ENCODE measurements at places on chromosomes 4 and X. TPM values are rescaled to one million over a fixed set of nuclear protein-coding genes. Genes with fewer than 3 reads are reported as not detected.

The BEND2 gene
- not detected for total RNA-seq

The MEPE gene
- not detected for total RNA-seq

The DLG3 gene
- total RNA-seq, result 9.5 TPM

DNA sequence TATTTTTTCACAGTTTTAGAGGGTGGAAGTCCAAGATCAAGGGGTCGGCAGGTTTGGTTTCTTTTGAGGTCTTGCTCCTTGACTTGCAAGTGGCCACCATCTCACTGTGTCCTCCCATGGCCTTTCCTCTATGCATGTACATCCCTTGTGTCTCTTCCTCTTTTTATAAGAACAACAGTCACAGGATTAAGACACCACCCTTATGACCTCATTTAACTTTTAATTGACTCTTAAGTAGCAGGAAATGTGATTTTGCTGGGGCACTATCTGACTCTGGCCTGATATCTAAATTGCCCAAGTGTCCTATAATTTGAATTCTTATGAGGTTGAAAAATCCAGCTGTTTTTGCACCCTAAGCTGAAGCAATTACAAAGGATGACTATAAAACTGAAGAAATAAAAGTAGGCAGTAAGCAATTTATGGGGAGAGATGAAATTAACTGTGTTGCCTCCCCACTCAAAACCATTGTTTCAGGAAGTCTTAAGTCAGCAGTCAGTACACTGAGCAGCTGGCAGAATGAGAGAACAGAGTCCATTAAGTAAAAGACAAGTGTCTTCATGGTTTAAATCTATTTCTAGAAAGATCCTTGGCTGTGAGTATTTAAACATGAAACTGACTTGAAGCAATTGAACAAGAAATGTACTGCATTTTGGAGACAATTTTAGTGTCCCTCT is 601.3 kb downstream of the SPRY1 start:
- no peak for DNase-seq

The GUCY1A1 gene
- total RNA-seq, result 88.4 TPM

DNA sequence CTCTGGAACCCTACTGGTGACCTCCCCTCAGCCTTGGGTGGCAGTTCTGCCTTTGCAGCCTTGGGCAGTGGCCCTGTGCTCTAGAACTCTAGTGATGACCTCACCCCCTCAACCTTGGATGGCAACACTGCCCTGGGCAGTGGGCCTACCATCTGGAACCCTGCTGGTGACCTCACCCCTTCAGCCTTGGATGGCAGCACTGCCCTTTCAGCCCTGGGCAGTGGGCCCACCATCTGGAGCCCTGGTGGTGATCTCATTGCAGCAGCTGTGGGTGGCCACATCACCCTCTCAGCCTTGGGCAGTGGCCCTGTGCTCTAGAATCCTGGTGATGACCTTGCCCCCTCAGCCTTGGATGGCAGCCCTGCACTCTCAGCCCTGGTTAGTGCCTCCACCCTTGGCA is 129.3 kb downstream of the RBMX2 start:
- no peak for DNase-seq

DNA sequence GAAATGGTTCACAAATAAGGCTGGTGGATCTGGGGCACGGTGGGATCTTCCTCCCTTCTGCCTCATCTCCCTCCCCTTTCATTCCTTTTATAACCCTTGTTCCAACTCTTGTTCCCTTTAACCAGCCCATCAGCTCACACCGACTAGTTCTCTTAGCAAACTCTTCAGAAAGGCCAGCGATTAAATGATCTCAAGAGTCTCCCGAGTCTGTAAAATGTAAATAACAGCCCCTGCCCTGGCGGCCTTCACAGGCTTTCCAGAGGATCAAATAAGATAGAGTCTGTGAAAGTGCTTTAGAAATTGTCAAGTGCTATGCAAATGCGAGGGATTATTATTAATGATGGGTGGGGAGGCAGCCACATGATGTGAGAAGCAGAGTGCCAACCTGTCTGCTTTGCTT is 27.1 kb downstream of the TSC22D3 start:
- no peak for DNase-seq

DNA sequence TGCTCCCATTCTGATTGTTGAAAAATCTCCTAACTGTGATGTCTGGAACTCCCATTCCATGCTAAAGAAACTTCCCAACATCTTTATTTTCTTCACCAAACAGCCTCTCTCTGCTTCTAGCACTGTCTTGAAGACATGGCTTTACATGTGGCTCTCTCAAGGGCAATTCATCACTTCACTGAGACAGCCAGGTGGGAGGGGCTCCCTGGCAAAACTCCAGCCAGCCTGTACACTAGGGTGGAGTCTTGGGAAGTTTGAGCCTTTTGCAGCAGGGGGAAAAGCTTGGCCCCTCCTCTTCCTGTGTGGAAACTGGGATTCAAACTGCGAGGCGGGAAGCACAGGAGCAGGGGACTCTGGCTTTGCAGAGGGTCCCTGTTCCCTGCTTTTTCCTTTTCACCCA is 130.5 kb upstream of the TTC29 start:
- peak; percentile 61 for DNase-seq

GRCh38 chrX:150182161-150182560 is 181.0 kb upstream of the MAMLD1 start:
- no peak for DNase-seq

DNA sequence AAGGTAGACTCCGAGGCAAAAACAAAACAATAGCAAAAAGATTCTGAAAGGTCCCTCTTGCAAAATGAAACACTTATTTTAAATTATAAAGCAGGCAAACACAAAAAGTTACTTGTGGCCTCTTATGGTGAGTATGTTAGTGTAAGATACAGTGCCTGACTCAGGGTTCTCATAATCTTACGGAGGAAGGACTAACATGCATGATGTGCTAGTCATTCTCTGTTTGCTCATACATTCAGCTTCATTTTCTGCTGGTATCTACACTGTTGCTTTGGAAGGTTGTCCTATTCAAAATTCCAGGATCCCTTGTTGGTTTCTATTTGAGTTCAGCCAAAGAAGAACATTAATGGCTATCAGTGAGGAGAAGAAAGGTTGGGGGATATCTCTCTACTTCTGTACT is 249.1 kb upstream of the FAM47A start:
- no peak for DNase-seq

DNA sequence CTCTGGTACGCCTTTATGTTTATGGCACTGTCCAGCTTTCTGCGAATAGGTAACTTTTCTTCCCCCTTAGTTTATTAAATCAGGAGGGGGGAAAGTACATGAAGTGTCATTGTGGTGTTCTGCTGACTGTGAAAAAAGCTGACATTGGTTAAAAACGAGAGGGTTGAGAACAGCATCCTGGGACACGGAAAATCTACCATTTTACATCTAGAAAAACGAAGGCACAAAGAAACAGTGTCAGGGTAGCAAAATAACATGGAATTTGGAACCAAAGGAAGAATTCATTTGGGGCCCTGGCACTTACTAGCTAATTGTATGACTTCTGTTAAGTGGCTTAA is 1.2 kb upstream of the AMOT start:
- DNase-seq, result no peak

- no peak for DNase-seq
Measured at GRCh38 chrX:131826572-131826971, 196.5 kb upstream of the STK26 start.

GRCh38 chr4:139301821-139302611 is at the start of gene NDUFC1:
Gene NDUFC1, minus strand, starts transcription at chr4:139302477. Its CDS starts 6,679 bp downstream, at chr4:139295798.
- peak; percentile 69 for DNase-seq

DNA sequence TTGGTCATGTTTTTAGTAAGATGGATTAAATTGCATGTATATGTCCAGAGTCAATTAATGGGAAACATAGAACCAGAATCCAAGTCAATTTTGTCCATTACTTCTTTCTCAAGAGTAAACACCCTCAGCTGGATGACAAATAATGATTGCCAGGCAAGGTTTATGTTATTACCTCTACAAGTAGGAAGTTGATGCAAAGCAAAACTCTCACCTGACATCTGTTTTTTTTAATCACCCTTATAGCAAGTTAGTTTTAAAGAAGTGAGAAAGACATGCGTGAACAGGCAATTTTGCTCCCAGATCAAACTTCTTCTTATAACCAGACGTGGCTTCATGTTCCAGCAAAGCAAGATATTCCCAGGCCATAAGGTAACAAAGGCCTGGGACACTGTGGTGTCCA is 348.5 kb upstream of the FTHL17 start:
- no peak for DNase-seq

GRCh38 chrX:68833448-68833805 is 4.6 kb downstream of the EFNB1 start:
- DNase-seq, result no peak

The CD38 gene
- 2.2 TPM for total RNA-seq

- DNase-seq, result no peak
Measured at GRCh38 chr4:127829014-127829413, 46.9 kb downstream of the HSPA4L start.

The DTHD1 gene
- total RNA-seq, result not detected

DNA sequence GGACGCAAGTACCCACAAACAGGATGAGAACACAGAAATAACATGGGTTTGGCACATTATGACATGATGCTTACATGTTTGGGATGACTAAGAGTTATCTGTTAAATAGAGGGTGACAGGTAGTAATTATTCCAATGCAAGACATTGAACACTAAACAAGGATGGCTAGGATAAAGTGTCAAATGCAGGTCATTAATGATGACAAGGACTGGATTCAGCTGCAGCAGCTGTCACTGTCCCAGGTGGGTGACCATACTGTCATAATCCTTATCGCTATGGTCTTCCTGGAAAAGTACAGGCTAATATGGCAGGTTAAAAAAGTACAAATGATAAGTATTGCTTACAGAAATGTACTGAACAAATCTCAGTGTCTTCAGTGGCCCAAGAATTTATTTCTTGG is 123.9 kb downstream of the ANTXR2 start:
- DNase-seq, result no peak

The EDA2R gene
- 1.4 TPM for total RNA-seq

DNA sequence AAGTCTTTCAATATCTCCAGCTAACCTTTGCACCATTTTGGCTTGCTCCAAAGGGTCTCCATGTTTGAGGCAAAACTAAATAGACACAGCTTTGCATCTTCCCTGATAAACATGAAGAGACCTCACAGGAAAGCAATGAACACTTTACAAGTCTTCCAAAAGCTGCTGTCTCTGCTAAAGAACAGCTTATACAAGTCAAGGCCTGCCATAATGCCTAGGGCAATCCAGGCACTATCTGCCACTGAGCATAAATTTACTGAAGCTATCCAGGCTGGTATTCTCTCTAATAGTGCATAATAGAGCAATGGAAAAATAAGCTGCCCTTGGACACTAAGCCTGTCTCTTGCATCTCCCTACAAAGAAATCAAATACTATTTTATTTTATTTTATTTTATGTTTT is 60.1 kb upstream of the S100G start:
- no peak for DNase-seq

DNA sequence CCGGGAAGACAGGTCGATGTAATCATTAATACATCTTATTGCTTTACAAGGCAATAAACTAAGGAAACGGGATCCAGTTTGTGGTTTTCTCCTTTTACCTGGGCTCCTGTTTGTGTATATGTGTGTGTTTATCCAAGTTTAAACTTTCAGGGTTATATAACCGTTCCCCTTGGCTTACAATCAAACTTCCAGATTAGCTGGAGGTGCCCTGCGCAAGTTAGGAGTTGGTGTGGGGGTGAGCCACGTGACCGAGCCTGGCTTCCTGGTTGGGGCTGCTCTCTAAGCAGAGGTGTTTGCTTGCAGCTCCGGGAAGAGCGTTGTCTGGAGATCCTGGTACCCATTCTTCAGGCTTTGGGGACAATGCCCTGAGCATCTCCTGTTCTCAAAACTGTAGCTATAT is 129.2 kb downstream of the FHDC1 start:
- DNase-seq, result no peak

DNA sequence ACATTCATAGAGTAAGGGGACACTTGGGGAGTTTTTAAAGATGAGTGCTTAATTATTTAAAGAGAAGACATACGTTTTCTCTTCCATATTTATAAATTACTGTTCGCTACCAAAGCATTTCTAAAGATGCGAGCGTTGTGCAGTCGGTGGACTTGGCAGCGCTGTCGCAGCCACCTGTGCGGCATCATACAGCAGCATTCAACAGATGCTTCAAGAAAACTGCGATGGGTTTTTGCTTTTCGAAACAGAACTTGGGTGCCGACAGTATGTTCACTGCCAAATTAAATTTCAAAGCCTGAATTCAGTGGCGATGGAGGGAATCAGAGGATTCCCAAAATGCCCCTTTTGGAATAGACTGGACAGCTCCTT is 1.6 kb upstream of the HTR2C start:
- DNase-seq, result no peak

DNA sequence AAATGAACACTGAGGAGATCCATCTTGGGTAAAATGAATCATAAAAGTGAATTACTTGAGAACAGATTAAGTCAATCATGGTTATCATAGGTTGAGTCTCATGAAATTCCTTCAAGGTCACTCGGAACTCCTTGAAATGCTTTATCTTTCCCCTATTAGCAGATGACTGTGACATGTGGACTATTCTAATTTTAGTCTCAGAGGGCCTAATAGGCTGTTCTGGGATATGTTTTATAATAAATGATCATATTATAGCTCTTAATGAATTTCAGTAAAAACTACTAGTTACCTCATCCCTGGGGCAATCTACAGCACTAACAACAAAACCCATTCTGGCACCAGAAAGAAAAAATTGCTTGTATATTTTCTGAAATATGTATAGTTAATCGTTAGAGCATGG is 44.7 kb downstream of the SPATA4 start:
- no peak for DNase-seq

DNA sequence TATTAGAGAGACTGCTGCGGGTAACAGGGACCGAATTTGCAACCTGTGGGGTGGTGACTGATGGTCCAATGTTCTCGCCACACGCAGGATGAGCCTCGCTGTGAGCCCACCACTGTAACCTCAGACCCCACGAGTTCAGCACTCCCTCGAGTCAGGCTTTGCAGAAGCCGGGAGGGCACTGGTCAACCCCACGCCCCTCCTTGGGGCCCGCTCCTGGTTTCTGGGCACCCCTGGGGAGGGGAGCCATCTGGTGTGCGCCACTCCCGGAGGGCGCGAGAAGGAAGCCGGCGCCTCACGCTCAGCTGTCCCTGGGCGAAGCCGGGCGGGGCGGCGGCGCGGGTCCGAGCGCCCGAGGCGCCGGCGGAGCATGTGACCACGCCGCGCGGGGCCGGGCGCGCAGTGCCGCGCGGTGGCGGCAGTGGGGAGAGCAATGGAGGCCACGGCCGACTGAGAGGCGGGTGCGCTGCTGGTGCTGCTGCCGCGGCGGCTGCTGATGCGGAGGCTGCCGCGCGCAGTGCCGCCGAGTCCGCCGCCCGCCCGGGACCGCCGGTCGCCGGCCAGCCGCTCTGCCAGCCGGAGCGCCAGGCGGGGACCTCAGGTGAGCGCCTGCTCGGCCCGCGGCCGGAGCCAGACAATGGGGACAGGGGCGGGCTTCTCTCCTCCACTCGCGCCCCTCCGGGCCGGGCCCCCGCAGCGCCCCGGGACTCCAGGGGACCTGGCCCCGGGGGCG is 100.1 kb downstream of the CEP135 start:
- no peak for DNase-seq

- no peak for DNase-seq
Measured at GRCh38 chrX:116272322-116272721, 101.8 kb downstream of the AGTR2 start.

The CLNK gene
- total RNA-seq, result not detected

GRCh38 chr4:120281581-120281980 is 214.9 kb upstream of the MAD2L1 start:
- DNase-seq, result no peak

The FHIP1A gene
- total RNA-seq, result 18.5 TPM

The LONRF3 gene
- 3.0 TPM for total RNA-seq

GRCh38 chrX:479273-479981 is 92.7 kb upstream of the PPP2R3B start:
- DNase-seq, result no peak

All from Right ventricle myocardium inferior (tissue), 1 donor.